Activated gamma-delta T cell treated with anti-CD3 and anti-CD28 coated beads, Interleukin-2, amount 50 U/mL, for 16 hours (primary cell): ENCODE measurements at places on chromosomes 2 and 18.

DNA sequence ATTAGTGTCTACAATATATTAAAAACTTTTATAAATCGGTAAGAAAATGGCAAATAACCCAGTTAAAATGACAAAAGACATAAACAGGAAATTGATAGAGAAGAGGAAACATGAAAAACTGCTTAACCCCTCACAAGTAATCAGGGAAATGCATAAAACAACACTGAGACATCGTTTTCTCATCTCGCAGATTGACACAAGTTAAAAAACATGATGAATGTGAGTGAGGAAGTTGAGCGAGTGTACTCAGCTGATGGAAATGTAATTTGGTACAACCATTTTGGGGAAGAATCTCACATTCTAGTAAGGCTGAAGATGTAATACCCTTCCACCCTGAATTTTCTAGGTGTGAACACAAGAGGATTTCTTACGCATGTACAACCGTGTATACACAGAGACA lies 18.0 kb upstream of the THOC1 start:
- DNase-seq: no peak

- DNase-seq: no peak
These were observed 49.4 kb downstream of the RHOB start for GRCh38 chr2:20496076-20496872.

DNA sequence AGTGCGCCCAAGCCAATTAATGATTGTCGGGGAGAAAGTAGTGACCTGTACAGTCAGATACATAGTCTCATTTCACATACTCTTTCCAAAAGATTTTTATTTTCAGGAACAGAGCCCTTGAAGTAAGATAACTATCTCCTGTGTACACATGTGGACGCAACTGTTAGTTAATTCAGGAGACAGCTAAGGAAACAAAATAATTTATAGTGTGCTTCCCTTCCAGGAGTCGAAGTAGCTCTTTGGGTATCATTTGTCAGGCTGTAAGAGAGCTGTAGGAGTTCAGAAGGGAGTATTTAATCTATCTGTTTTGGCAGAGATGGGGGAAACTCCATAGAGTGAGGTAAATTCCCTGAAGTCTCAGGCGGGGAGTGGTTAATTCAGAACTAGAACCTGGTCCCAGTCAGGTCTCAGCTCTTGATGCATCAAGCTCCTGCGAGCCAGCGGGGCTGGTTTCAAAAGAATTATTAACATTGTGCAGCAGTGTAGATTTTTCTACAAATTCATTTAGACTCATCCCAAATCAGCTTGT lies 63.0 kb downstream of the MAPK4 start:
- no peak for DNase-seq

DNA sequence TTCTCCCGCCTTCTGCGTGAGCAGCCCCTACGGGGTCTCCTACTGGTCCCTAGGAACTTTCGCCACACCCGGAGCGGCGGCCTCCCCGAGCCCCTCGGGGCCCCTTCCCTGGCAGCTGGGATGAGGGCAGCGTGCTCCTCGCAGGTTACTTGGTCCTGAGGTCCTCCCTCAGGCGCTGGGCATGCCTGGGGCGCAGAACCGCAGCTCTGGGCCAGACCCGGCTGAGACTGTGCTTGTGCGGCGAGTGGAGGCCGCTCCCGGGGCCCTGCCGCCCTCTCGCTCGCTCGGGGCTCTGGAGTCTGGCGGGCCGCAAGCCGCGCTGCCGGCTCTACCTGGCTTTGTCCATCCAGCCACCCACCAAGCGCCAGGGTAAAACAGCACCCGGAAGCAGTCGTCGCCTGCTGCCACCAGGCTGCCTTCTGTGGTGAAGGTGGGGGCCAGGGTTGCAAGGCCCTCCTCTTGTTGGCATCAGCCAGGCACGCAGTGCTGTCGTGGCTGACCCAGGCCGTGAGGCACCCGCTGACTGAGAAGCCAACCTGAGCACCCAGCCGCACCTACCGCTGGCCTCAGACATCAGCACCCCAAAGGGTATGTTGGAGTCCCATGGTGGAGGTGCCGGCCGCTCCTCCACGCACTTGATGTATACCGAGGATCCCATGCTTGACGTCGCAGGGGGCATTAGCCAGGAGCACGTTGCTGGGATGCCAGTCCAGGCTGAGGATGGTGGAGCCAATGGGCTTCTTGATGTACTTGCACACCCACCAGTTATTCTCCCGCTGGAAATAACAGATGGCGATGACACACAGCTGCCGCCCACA lies 46.1 kb upstream of the PTH2R start:
- no peak for DNase-seq

DNA sequence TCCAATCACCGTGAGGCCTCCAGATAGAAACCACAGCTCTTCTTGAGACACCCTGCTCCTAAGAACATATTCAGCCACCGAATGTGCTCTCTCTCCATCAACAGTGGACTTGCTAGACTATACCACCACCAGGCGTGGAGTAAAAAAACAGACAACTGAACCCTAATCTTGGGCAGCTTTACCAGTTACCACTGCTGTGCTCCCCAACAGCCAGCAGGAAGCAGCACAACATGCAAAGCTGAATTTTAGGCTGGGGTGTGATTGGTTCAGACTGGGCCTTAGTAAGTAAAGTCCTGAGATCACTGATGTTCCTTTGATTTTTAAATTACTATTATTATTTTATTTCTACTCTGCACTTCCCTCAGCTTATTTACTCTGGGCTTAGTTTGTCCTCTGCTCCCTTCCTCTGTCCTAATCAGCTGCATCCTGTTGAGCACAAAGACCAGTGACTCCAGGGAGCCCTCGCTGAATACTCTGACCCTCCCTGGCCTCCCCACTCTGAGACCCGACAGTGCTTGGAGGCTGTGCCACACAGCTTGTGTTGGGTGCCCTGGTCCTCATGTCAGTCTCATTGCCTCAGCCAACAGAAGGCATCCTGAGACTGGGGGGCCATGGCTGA lies 21.9 kb downstream of the MRPL35 start:
- DNase-seq: no peak

DNA sequence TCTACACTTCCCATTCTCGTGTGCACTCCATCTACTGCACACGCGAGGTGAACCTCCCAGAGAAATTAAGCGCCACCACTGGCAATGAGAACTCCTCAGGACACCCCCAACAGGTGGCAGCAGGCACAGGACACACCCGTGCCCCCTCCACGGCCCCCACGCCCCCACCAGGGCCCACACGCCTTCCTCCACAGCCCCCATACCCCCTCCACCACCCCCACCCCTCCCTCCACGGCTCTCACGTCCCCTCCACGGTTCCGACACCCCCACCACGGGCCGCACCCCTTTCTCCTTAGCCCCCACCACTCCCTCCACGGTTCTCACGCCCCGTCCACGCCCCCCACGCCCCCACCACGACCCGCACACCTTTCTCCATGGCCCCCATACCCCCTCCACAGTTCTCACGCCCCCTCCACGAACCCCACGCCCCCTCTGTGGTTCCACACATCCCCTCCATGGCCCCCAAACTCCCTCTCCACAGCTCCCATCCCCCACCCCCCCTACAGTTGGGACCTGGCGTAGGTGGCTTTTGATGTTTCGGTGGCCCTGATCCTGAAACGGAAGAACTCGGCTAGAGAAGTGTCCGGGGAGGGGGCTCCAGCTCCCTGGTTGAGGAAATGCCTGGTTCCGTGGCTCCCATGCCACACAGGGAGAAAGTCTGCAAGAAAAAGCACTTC lies 110.8 kb downstream of the ZNF516 start:
- no peak for DNase-seq

GRCh38 chr2:200860092-200860795 lies 4.2 kb downstream of the CLK1 start:
- no peak for DNase-seq

DNA sequence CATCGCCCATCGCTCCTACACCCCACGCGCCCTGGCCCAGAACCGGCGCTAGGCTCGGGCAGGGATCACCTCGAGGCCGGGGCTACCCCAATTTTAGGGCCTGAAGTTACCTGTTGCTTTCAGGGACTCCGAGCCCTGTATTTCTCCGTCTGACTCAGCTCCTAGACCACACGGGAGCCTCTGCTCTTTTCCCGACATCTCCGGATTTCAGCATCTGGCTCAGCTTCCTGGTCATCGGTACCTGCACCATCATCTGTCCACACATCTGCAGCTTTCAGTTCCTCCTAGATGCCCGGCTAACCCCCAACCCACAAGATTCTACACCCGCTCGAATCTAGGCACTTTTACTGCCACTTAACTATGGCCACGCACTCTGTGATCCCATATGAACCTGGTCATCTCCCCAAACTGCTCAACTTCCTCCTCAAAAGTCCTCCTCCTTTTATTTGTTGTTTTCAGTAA lies 12.1 kb upstream of the HMSD start:
- DNase-seq: no peak

DNA sequence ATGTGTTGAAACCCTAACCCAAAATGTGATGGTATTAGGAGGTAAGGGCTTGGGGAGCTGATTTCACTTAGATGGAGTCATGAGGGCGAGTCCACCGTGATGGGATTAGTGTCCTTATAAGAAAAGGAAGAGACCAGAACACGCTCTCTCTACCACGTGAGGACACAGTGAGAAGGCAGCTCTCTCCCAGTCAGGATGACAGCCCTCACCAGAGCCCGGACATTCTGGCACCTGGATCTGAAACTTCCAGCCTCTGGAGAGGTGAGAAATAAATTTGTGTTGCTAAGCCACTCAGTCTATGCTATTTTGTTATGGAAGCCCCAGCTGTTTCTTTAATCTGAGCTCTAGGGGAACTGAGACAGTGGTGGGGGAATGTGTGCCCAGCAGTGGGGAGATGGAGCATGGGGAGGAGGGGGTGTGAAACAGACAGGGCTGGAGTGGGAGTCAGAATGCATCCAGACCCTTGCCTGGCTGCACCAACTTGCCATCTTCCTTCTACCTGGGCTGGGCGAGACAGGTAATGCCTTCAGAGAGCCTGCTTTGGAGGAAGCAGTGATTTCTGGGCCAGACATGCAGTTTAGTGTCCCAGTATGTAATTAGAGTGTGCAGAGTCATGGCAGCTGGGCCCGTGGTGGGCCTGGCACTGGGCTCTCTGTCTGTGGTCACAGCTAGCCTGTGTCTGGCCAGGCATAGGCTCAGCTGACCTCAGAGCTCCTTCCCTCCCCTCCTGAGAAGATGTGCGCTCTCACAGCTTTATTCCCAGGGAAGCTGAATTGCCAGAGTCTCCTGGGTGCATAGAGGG lies 38.1 kb downstream of the RHOB start:
- no peak for DNase-seq

DNA sequence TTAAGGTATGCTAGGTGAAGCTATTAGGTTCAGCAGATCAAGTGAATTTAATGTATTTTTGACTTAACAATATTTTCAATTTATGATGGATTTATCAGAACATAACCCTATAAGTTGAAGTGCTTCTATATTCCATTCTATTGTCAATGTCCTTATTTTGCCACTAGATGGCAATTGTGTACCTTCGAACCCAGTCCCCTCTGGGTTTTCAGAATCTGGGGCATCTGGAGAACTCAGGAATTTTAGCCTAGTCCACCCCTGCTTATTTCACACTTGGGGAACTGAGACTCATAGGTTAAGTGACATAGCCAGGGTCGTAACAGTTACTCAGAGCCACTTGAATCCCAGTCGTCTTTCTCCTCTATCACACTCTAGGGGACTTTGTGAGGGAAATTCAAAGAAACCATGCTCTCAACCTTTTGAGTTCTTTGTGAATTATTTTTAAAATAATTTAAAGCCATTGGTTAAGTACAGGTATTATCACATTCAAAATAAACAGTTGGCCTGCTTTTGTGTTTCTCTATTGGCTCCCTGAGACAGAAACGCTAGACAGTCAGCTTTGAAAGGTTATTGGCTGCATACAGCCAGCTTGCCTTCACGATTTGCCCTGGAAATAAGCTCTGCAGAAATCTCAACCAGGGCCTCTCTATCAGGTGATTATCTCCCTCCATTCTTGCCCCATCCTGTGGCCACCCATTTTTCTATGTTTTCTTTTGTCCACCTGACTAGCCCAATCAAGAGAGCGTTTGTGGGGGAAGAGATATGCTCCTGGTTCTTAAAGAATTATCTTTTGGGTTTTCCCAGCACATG lies 145.0 kb downstream of the TTC27 start:
- DNase-seq: no peak

DNA sequence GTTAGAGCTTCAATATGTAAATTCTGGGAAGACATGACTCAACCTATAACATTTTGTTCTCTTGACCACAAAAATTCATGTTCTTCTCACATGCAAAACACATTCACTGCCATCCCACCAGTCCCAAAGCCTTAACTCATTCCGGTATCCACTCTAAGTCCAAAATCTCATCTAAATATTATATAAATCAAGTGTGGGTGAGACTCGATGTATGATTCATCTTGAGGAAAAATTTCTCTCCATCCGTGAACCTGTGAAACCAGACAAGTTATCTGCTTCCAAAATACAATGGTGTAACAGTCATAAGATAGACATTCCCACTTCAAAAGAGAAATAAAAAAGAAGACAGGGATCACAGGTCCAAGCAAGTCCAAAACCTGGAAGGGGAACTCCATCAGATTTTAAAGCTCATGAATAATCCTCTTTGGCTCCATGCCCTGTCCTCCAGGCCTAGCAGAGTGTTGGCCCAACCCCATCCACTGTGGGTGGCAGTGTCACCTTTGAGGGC lies 101.3 kb downstream of the RAD51AP2 start:
- no peak for DNase-seq

DNA sequence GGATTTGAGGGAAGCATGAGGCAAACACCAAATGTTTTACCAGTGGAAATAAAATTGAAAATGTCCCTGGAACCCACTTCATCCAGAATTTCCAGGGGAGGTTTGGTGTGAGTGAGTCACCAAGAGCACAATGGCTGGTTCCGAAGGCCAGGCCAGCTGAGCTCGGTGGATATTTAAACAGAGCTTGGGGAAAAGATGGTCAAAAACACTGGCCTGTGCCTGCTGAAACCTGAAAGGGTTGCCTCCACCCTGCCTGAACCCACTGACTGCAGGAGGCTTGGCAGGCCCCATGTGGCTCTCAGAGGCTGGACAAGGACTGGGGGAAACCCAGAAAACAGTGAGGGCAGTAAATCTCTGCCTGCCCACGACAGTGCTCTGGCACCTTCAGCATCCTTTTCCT lies 93.9 kb downstream of the TTC32 start:
- DNase-seq: no peak

- no peak for DNase-seq
These were observed 33.9 kb downstream of the SLC4A3 start for GRCh38 chr2:219661197-219661954.

DNA sequence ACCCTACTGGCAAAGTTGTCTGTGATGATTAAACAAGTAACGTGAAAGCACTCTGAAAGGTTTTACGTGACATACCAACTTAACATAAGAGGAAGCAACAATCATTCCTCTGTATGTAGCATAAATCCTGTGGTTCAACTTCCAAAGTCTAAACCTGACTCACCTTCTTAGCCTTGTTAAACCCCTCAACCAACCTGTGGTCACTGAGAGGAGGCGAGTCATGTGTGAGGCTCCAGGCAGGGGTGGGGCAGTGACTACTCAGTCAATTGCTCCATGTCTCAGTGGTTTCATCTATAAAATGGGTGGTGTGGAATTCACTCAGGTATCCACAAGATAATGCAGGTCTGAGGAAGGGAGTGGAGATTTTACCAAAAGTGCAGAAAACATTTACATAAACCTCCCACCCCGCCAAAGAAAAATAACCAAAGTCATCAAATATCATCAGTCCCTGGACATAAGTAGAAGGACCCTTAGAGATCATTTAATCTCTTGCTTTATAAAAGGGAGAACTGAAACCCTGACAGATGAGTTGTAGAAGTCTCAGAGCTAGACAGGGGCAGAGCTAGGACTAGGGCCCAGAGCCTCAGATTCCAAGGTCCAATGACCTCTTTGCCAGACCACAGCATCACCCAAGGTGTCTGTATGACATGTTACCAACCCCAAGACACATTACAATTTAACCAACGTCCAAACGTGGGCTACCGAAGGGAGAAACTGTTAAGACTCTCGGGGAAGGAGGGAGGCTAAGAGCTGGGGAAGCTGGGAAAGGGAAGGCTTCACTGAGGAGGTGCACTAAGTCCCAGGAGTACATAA lies 3.7 kb upstream of the PCBP1 start:
- no peak for DNase-seq
